ENCODE measurements at places on chromosomes 6 and 20. TPM values are rescaled to one million over a fixed set of nuclear protein-coding genes. Genes with fewer than 3 reads are reported as not detected.

- DNase-seq, result no peak
Observed at GRCh38 chr6:88698661-88699060, 264.8 kb downstream of the RNGTT start.

GRCh38 chr6:28982476-28983266 is 22.4 kb downstream of the ZNF311 start:
- DNase-seq, result peak; percentile 57

DNA sequence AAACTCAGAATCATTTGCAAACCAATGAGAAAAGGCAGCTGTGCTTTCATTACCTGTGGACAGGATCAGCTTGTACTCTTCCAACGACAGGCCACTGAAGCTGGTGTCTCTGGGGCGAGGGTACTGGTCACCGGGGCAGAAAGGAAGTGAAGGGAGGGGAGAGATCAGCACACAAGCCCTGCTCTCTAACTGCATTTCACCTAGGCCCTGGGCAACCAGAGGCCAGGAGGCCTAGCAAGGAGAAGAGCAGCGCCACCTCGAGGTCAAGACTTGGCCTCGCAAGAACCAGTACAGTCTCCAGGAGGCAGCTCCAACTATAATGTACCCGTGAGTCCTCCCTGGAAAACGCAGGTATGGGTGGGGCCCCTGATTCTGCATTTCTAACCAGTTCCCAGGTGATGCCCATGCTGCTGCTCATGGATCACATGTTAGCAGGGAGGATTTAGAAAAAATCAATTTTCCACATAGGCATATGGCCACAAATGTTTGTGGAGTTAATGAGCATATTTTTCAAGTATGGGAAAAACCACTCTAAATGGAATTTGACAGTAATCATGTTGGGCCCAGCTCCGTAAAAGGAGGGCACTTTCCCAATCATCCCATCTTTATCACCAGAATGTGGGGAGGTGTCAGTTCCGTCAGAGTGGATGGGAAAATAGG is 11.0 kb downstream of the UQCC2 start:
- DNase-seq, result peak; percentile 63

Gene XKR7
- not detected for total RNA-seq

DNA sequence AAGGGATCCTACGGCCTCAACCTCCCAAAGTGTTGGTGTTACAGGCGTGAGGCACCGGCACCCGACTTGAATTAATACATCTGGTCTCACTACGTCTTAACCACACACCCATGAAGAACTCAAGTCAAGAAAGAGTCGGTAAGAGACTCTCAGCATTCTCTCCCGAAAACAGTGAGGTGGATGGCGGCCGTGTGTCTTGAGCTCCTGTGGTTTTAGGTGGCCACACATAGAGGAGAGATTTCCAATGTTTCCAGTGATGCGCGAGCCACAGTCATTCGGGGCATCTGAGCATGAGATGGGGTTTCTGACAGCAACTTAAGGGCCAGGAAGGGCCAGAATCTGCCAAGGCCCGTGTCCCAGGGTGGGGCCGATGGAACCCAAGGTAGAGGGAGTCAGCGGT is 766.4 kb upstream of the DEFB115 start:
- DNase-seq, result no peak

DNA sequence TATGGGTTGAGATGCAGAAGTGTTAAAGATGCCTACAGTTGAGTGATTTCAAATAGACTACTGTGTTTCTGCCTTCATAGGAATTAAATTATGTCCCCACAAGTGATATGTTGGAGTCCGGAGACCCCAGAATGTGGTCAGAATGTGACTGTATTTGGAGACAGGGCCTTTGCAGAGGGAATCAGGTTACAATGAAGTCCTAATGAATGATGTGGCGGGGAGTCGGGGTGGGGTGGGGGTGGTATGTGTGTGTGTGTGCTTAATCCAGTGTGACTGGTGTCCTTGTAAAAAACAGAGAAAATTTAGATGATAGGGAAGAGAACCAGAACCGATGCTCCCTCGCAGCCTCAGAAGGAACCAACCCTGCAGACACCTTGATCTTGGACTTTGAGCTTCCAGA is 448.2 kb downstream of the QKI start:
- no peak for DNase-seq

Gene BYSL
- 36.9 TPM for total RNA-seq

- peak; percentile 5 for DNase-seq
Observed at GRCh38 chr6:96542702-96543101, 20.2 kb upstream of the FHL5 start.

- no peak for DNase-seq
Observed at GRCh38 chr6:85453490-85453889, 3.6 kb downstream of the NT5E start.

- DNase-seq, result peak; percentile 94
Observed at GRCh38 chr20:62702895-62703852, 5.5 kb upstream of the NTSR1 start.

- peak; percentile 99 for DNase-seq
Observed at GRCh38 chr6:26285143-26286134, 79.6 kb upstream of the BTN3A2 start.

Gene HUS1B
- 0.27 TPM for total RNA-seq

GRCh38 chr6:166862287-166862977 is 93.9 kb downstream of the RNASET2 start:
- no peak for DNase-seq

- peak; percentile 39 for DNase-seq
Observed at GRCh38 chr6:47483853-47484546, 6.4 kb downstream of the CD2AP start.

Gene PPP1R16B
- total RNA-seq, result not detected

Gene WFDC5
- total RNA-seq, result not detected

DNA sequence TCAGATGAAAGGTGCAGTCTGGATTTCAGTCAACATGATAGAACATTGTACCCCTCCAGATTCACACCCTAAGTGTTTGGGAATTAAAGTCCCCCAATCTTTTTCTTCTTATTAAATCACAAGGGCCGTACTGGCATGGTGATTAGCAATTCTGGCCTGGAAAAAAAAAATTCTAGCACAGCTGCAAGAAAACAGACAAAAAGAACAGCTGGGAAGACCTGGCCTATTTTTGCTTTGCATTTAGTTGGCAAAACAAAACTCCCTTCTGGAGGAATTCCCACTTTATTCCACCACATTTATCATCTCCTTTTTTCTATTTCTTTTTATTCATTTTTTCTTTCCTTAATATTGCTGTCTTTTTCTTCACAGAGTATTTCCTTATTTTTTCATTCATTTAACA is 39.8 kb upstream of the AKAP12 start:
- DNase-seq, result no peak

DNA sequence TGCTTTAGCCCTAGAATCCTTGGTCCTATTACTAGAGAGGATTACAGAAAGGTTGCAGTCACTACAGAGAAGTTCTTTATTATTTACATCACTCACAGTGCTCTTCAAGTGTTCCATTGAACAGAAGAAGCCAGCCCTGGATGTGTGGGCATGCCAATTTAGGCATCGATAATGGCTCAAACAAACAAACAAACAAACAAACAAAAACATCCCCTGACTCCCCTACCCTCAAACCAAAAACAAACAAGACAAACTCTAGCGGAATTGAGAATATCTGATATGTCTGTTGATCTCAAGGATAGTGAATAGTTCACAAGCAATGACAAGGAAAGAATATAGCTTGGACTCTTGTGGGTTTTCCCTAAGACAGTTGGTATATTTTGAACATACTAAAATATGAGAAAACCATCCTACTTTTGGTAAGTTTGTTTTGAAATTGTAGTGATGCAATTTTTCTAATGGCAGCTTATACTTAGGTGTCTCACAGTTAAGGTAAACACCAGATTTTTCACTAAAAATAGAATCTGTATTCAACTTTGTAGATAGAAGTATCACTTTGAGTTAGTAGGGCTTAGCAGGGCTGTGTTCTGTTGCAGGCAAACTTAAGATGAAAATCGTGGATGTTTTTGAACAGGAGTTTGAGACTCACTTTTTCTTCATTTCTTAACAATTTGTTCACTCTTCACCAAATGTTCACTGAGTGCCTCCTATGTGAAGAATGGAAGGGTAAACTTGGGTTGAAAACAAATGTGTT is 92.8 kb upstream of the FAM184A start:
- no peak for DNase-seq

Gene RAET1G
- total RNA-seq, result 0.69 TPM

- DNase-seq, result no peak
Observed at GRCh38 chr20:3995749-3996320, 19.5 kb downstream of the RNF24 start.

Gene GJA10
- not detected for total RNA-seq

Gene COL21A1
- not detected for total RNA-seq

DNA sequence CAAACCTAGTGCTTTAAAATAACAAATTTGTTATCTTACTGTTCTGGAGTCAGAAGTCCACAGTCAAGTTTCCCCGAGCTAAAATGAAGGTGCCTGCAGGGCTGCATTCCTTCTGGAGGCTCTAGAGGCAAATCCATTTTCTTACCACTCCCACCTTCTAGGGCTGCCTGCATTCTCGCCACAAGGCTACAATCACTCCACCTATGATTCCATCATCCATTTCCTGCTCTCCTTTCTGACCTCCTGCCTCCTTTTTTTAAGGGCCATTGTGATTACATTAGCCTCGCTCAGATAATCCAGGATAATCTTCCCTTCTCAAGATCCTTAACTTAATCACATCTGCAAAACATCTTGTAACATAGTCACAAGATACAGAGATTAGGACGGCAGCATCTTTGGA is 42.4 kb upstream of the SIRT5 start:
- no peak for DNase-seq

Gene ENPP5
- not detected for total RNA-seq

Gene ZDHHC14
- total RNA-seq, result 5.1 TPM

DNA sequence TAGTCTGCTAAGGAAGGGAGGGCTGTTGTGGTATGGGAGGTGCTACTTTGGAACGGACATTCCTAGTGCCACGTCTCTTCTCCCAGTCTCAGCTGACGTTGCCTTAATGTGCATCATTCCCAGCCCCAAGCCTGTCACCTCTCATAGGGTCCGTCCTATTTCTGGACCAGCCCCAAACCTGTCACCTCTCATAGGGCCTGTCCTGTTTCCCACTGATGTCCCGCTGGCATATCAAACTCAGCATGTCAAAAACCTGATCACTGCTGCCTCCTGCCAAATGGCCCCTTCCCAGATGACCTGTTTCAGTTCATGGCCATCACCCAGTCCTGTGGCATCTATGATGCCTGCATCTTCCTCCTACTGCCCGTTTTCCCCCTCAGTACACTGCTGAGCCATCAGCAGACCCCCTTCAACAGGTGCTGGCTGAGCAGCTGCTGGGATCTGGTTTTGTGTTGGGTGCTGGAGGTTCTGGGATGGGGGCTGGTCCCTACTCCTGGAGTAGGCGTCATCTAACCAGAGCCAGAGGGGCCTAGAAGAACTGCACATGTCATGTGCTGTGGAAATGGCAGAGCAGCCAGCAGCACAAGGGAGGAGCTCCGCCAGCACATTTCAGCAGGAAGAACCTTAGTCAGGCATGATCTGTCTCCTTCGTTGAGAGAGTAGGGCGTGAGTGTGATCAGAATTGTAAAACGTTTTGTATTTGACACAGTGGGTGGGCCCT is 3.3 kb downstream of the ENTPD6 start:
- DNase-seq, result no peak

Gene LY6G6C
- total RNA-seq, result not detected

DNA sequence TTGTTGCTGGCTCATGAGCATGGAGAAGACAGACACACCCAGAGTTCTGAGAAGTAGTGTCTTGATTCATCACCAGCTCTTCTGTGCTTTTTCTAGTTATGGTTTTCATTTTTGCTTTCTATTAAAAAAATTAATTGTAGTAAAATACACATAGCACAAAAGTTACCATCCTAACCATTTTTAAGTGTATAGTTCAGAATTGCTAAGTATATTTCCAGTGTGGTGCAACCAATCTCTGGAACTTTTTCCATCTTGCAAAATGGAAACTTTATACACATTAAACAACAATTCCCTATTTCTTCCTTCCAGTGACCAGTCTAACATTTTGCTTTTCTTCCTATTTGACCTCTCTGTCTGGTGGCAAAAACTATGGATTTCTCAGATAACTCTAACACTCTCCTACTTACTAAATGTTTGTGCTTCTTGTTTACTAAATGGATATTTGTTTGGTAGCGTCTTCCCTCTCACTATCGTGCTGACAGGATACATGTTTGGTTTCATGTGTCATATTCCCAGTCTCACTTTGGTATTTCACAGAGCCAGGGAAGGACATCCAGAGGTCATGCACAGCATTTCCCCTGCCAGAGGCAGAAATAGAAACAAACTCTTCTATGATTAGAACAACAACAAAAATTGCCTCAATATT is 40.6 kb downstream of the TXLNB start:
- DNase-seq, result no peak

Data from HFFc6 (cell line).